ENCODE measurements at places on chromosomes 16 and 17.

DNA sequence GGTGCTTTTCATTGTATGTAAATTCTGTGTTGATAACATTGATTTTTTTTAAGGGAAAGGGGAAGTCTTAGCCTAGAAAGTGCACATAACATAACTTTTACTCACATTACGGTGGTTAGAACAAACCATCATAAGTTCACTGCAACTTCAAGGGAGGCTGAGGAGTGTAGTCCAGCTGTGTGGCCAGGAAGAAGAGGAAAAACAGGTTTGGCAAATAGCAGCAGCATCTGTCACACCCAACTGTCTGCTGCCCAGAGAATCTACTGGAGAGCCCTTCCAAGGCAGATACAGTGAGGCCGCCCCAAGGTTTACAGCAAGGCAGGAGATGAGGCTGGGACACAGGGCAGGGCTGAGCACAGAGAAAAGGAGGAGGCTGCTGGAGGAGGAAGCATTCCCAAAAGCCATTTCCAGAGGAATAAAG is 60.6 kb downstream of the AIPL1 start:
- H3K36me3 ChIP-seq: no peaks in the 10 kb centered on the region
- H3K4me1 ChIP-seq: no peaks in the 10 kb centered on the region
- no peak overlapping the region for H3K27ac ChIP-seq
- H3K27me3 ChIP-seq: no peaks in the 10 kb centered on the region

DNA sequence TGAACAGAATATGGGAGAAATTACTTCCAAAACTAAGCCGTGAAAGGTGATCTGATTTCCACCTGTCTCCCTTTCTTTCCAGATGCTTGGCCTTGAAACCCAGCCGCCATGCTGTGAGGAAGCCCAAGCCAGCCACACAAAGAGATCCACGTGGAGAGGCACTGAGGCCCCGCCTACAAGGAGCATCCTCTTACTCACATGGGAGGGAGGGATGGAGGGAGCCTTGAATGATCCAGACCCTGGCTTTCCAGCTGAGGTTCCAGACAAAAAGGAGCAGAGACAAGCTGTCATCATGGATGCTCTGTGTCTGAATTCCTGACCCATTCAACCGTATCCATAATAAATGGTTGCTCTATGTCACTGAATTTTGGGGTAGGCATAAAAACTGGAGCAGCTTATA is 48.9 kb upstream of the HAPSTR1 start:
- H3K27me3 ChIP-seq: no peaks in the 10 kb centered on the region
- no peak for DNase-seq
- no peaks in the 10 kb centered on the region for H3K36me3 ChIP-seq
- H3K4me1 ChIP-seq: no peaks in the 10 kb centered on the region
- H3K27ac ChIP-seq: no peak overlapping the region

DNA sequence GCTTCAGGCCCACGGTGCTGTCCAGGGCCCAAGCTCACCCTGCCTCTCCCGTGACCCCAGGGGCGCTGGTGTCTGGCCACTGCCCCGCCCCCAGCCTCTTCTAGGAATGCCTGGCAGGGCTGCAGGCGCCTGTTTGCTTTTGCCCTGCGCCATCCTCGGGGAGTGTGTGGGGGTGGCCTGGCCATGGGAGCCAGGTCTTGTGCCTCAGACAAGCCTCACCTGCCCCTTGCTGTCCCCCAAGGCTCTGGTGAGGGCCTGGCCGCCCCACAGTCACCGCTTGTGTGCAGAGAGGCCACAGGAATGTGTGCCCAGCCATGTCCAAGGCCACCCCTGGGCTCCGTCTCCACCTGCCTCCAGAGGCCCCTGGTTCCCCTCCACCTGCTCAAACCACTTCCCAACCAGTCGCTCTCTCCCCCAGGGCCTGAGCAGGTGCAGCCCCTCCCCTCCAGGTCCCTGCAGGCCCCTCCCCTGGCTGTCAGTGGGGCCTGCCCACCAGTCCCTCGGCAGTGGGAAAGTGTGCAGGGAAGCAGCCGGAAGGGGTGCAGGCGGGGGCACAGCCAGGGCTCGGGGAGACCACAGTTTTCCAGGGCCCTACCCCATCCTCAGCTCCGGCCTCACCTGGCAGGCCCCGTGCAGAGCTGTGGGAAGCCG is 841 bp upstream of the IGFALS start:
- H3K36me3 ChIP-seq: peaks cover 5% of the 10 kb centered on the region
- no peaks in the 10 kb centered on the region for H3K27me3 ChIP-seq
- no peak overlapping the region for H3K27ac ChIP-seq

DNA sequence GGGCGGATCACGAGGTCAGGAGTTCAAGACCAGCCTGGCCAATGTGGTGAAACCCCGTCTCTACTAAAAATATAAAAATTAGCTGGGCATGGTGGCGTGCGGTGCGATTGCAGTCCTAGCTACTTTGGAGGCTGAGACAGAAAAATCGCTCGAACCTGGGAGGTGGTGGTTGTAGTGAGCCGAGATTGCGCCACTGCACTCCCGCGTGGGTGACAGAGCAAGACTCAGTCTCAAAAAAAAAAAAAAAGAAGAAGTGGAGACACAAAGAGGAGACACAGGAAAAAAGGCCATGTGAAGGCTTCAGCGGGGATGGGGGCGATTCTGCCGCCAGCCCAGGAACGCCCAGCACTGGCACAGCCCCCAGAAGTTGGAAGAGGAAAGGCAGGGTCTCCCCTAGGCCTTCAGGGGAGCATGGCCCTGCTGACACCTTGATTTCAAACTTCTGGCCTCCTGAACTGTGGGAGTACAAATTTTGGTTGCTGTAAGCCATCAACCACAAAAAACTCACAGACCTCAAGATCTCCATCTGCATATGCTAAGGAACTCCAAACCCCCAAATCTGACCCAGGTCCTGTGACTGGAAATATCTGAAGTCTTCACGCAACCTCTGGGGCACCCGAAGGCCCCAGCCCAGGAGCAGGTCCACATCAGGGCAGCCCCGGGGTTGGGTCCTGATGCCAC is 7.0 kb downstream of the SGSH start:
- no peak overlapping the region for H3K4me3 ChIP-seq
- no peaks in the 10 kb centered on the region for H3K4me1 ChIP-seq
- no peak for DNase-seq

DNA sequence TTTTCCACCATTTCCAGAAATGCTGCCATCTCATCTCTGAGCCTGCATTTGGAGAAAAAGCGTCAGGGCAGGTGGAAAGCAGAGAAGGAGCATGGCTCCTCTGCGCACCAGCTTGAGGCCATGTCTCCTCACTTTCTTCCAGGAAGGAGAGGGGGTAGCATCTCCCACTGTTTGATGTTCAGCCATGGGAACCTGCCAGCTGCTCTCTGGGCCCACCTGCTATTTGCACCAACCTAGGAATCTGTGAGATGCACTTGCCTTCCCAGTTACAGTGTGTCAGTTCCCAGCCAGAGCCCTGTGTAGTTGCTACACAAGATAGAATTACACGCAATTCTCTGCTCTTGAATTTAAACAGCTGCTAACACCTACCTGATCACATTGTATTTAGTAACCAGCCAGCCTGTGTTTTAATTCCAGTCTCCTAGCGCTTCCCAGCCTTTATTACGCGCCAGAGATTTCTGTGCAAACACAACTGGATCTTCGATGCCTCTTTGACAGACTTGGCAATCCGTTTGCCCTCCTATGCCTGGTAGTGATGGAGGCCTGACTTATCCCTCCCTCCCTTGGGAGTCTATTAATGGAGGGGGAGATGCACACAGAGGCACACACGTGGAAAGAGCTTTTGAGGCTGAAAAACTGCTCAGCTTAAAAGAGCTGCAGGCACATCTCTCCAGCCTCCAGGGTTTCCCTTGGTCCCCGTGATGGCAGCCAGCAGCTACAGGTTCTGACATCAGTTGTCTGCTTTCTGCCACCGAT is 98.1 kb upstream of the SEC14L1 start:
- no peak overlapping the region for H3K27ac ChIP-seq
- H3K36me3 ChIP-seq: no peaks in the 10 kb centered on the region
- H3K4me3 ChIP-seq: no peak overlapping the region
- no peaks in the 10 kb centered on the region for H3K27me3 ChIP-seq

DNA sequence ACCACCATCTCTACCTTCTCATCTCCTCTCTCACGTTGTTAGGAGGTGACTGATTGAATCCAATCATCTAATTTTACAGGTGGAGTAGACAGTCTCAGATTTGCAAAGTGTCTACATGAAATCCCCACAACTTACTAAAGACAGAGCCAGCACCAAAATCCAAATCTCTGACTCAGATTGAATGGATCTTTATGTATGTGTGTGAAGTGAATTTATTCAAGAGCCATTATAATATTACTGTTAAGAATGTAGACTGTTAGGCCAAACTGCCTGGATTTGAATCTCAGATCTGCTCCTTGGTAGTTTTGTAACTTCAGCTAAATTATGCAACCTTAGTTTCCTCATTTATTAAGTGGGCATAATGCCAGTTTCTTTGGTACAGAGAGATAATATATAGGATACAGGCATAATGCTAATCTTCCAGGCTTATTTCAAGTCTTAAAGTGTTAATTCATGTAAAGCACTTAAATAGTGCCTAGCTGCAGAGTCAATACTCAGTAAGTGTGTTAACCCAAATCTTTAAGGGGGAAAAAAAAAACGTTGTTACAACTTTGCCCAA is 12.7 kb downstream of the CNEP1R1 start:
- H3K27me3 ChIP-seq: no peaks in the 10 kb centered on the region
- no peak for DNase-seq
- H3K4me1 ChIP-seq: no peaks in the 10 kb centered on the region

GRCh38 chr17:71828182-71828596 is 292.6 kb upstream of the SOX9 start:
- H3K4me1 ChIP-seq: no peaks in the 10 kb centered on the region
- no peak overlapping the region for H3K4me3 ChIP-seq
- H3K27me3 ChIP-seq: peaks cover 7% of the 10 kb centered on the region
- DNase-seq: no peak
